PC-9 (cell line): ENCODE measurements at places on chromosomes 1 and 21.

DNA sequence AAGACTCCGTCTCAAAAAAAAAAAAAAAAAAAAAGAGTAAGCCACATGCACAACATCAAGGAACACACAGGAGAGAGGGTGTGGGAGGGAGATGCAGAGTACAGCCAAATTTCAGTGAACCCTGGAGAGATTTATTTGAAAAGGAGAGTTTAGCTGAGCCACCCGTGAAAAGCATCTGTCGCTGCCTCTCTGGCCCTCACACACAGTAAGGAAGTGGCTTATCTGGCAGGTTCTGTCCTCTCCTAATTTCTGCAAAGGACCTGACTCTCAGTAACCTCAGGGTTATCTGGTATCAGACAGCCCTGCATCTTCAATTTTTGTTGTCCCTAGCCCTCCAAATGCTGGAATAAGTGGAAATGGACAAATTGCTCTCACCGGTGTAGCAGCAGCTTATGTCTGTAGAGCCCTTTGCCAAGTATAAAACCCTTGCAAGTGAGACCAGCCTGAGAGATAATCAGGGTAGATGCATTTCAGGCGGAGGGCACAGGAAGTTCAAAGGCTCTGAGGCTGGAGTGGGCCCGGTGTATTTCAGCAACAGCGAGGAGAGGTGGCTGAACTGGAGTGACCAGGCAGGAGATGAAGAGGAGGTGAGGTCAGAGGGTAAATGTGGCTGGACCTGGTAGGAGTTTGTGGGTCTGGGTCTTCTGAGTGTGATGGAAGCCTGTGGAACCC is 16.7 kb upstream of the IL10RB start:
- H3K36me3 ChIP-seq = no peaks in the 10 kb centered on the region; the same call in 1 of the 2 replicates
- H3K4me3 ChIP-seq = no peak overlapping the region
- no peaks in the 10 kb centered on the region for H3K27me3 ChIP-seq
- H3K27ac ChIP-seq = no peak overlapping the region

GRCh38 chr1:94831641-94832040 is 11.5 kb downstream of the SLC44A3 start:
- no peak overlapping the region for H3K27ac ChIP-seq
- H3K4me1 ChIP-seq = no peaks in the 10 kb centered on the region
- no peak for DNase-seq
- no peaks in the 10 kb centered on the region for H3K27me3 ChIP-seq

- DNase-seq = peak; percentile 83
- H3K4me3 ChIP-seq = peak within 1 kb of the TSS; percentile 69
- H3K27ac ChIP-seq = no peak within 1 kb of the TSS
- peaks cover 38% of the 10 kb centered on the region for H3K4me1 ChIP-seq
- no peaks in the 10 kb centered on the region for H3K27me3 ChIP-seq
- H3K36me3 ChIP-seq = peaks cover 14% of the 10 kb centered on the region
Observed at GRCh38 chr1:109397581-109398342, at the start of gene SORT1. Gene SORT1, minus strand, starts transcription at chr1:109397918. Its CDS starts 26 bp downstream, at chr1:109397892.

DNA sequence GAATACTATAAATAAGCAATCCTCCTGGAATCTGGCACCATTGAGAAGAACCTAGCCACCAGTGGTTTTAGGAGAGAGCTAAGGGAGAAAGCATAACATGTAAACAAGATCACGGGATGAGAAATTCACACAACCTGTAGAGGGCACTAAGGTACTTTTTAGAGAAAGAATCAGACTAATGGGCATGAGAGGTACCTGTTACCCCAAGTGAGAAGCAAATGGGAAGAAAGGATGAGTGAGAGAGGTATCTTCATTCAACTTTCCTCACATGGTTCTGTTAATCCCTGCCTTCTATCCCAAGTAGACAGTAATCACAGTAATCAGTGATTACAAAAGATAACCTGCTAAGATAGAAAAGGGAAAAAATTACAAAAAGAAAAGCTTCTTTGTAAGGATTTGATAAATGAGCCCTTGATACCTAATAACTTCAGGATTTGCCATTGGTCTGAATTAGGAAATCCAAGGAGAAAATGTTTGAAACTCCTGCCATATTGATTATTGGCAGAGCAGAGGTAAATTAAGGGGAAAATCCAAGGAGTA is 251.1 kb upstream of the ADGRL2 start:
- no peak overlapping the region for H3K4me3 ChIP-seq
- H3K4me1 ChIP-seq = peaks cover 23% of the 10 kb centered on the region
- H3K27ac ChIP-seq = no peak overlapping the region

DNA sequence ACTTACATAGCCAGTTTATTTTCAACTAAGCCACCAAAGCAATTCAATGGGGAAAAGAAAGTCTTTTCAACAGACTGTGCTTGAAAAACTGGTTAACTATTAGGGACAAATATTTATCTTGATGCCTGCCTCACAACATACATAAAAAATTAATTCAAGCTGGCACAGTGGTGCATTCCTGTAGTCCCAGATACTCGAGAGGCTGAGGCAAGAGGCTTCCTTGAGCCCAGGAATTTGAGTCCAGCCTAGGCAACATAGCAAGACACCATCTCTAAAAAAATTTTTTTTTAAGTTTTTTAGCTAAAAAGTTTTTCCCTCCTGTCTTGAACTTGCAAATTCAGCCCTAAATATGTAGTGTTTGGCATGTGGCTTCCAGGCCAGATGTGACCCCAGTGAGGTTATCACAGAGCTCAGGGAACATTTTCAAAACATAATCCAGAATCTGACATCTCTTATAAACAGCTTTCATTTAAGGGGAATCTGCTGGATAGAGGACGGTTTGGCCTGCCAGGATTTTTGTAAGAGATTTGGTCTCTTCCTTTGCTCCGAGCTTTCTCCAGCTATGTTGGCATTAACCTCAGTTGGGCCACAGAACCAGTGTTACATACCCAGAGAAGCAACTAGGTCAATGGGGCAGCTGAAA is 46.4 kb downstream of the COL6A1 start:
- no peak overlapping the region for H3K27ac ChIP-seq
- H3K36me3 ChIP-seq = no peaks in the 10 kb centered on the region
- DNase-seq = no peak
- peaks cover 14% of the 10 kb centered on the region for H3K4me1 ChIP-seq
- H3K4me3 ChIP-seq = no peak overlapping the region

DNA sequence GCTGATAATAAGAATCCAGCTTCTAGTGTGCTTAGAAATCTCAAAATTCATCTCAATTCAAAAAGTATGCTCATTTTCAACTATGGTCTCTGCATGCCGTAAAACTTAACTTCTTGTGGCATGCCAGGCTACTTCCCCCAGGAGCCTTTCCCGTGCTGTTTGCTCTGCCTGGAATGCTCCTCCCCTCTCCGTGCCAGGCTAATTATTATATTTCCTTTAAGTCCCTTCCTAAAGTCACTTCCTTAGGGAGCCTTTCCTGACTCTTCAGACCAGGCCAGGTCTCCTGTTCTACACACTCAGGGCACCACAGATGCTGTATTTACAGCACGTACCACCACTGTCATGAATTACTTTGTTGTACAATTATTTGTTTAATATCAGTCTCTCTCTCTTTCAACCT is 67.1 kb upstream of the PPP2R5A start:
- H3K27me3 ChIP-seq = no peaks in the 10 kb centered on the region
- no peaks in the 10 kb centered on the region for H3K4me1 ChIP-seq
- H3K4me3 ChIP-seq = no peak overlapping the region
- no peaks in the 10 kb centered on the region for H3K36me3 ChIP-seq

DNA sequence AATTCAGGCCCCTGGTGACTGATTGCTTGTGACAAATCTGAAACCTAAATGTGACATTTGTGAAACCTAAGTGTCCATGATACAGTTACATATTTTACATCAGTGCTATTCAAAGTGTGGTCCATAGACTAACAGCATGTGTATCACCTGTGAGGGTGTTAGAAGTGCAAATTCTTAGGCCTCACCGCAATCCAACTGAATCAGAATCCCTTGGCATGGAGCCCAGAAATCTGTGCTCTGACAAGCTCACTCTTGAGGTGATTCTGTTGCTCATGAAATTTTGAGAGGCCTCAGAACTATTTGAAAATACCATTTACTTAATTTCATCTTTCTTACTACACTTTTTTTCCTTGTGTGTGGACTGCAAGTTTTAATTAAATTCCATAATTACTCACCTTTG is 587.9 kb downstream of the ADGRL2 start:
- no peaks in the 10 kb centered on the region for H3K36me3 ChIP-seq
- H3K27me3 ChIP-seq = no peaks in the 10 kb centered on the region
- H3K4me3 ChIP-seq = no peak overlapping the region
- peak; percentile 16 for DNase-seq
- H3K27ac ChIP-seq = no peak overlapping the region
- no peaks in the 10 kb centered on the region for H3K4me1 ChIP-seq

DNA sequence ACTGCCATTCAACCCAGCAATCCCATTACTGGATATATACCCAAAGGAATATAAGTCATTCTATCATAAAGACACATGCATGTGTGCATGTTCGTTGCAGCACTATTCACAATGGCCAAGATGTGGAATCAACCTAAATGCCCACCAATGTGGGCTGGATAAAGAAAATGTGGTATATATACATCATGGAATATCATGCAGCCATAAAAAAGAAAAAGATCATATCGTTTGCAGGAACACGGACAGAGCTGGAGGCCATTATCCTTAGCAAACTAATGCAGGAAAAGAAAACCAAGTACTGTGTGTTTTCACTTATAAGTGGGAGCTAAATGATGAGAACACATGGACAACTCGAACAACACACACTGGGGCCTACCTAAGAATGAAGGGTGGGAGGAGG is 123.7 kb downstream of the CDC7 start:
- H3K27me3 ChIP-seq = no peaks in the 10 kb centered on the region
- H3K27ac ChIP-seq = no peak overlapping the region
- no peaks in the 10 kb centered on the region for H3K36me3 ChIP-seq
- DNase-seq = no peak
- no peaks in the 10 kb centered on the region for H3K4me1 ChIP-seq

- no peaks in the 10 kb centered on the region for H3K4me1 ChIP-seq
- no peak overlapping the region for H3K4me3 ChIP-seq
- H3K27ac ChIP-seq = no peak overlapping the region
- H3K27me3 ChIP-seq = no peaks in the 10 kb centered on the region
- H3K36me3 ChIP-seq = no peaks in the 10 kb centered on the region
Observed at GRCh38 chr1:215992620-215993019, 425.5 kb downstream of the KCTD3 start.

DNA sequence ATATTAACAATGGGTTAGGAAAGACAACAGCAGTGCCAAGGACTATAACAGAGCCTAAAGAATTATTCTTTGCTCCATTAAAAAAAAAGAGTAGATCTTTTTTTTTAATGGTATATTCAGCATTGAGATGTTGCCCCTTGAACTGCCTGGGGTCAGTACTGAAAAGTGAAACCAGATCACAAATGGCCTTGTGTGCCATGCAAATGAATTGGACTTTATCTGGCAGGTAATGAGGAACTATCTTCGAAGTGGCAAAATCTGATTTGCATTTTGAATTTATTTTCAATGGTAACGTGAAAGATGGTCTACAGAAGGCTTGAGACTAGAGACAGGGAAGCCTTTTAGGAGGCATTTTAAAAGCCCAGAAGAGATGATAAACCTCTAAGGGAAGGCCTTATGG is 21.4 kb upstream of the PKN2 start:
- H3K27me3 ChIP-seq = no peaks in the 10 kb centered on the region
- H3K4me1 ChIP-seq = peaks cover 15% of the 10 kb centered on the region
- H3K36me3 ChIP-seq = no peaks in the 10 kb centered on the region
- no peak overlapping the region for H3K27ac ChIP-seq

DNA sequence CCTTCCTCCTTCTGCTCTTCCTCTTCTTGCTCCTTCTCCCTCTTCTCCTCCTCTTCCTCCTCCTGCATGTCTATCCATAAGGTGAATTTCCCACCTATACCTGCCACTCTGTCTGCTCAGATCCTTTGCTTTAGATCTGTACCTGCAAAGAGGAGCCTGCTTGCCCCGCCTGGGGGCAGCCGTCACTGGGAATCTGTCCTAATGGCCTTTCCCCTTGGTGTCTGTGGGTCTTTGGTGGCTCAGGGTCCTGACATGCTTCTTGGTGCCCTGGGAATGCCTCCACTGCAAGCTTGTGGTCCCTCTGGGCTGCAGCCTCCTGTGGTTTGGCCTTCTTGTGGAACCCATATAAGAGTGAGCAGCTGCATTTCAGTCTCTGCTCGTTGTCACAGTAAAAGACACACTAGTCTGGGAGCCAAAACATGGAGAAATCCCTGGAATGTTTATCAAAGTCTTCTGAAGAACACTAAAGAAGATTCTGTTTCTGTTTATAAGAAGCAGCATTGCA is 79.5 kb upstream of the CSF3R start:
- H3K27me3 ChIP-seq = peaks cover 80% of the 10 kb centered on the region
- H3K36me3 ChIP-seq = no peaks in the 10 kb centered on the region
- H3K4me1 ChIP-seq = no peaks in the 10 kb centered on the region
- no peak overlapping the region for H3K27ac ChIP-seq
- no peak for DNase-seq

- peak; percentile 21 for DNase-seq
- no peaks in the 10 kb centered on the region for H3K27me3 ChIP-seq
- H3K36me3 ChIP-seq = peaks cover 24% of the 10 kb centered on the region
- peaks cover 18% of the 10 kb centered on the region for H3K4me1 ChIP-seq
- 0 out of 2 replicates have a peak overlapping the region, but pooled peaks have one; percentile 11 for H3K27ac ChIP-seq
Observed at GRCh38 chr1:224377676-224378006, 21.0 kb downstream of the CNIH4 start.

DNA sequence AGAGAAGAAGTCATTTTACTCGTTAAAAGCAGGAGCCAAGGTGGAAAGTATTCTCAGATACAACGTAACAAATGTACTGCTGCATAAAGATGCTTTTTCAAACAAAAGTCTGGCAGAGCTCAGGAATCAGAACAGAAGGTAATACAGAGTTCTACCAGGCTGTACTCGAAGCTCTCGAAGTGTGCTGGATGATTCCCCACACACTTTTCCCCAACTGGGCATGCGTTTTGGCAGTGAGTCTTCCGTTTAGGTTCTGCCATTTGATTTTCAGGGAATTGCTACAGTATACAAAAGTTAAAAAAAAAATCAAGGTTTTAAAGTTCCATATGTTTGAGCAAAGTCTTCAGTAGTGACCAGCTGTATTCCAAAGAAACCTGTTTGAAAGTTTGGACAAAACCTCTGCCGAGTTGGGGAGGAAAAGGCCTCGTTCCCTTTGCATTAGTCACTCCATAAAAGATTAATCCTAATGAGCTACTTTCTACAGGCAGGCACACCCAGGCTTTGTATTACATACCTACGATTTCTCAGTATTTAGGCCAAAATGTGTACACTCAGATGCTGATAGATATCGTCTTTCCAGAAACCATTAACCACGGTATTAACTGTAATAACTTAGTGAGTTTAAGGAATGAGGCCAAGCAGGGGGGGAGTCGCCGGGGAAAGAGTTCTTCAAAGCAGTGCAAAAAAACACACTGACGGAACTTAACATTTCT is 477.1 kb downstream of the LMO4 start:
- H3K4me1 ChIP-seq = peaks cover 22% of the 10 kb centered on the region
- H3K27me3 ChIP-seq = no peaks in the 10 kb centered on the region
- peak overlapping the region; percentile 27; the same call in 1 of the 2 replicates for H3K4me3 ChIP-seq
- DNase-seq = peak; percentile 89
- H3K27ac ChIP-seq = peak overlapping the region; percentile 29

GRCh38 chr1:90370686-90371447 is 346.2 kb downstream of the BARHL2 start:
- no peaks in the 10 kb centered on the region for H3K27me3 ChIP-seq
- H3K36me3 ChIP-seq = no peaks in the 10 kb centered on the region
- no peak overlapping the region for H3K27ac ChIP-seq
- H3K4me1 ChIP-seq = no peaks in the 10 kb centered on the region
- no peak for DNase-seq
- H3K4me3 ChIP-seq = no peak overlapping the region

GRCh38 chr1:28329395-28330153 is 734 bp downstream of the MED18 start:
- no peaks in the 10 kb centered on the region for H3K36me3 ChIP-seq
- peak overlapping the region; percentile 91 for H3K27ac ChIP-seq
- DNase-seq = no peak
- H3K4me1 ChIP-seq = peaks cover 14% of the 10 kb centered on the region
- no peaks in the 10 kb centered on the region for H3K27me3 ChIP-seq

- DNase-seq = peak; percentile 35
- no peak overlapping the region for H3K27ac ChIP-seq
- no peaks in the 10 kb centered on the region for H3K27me3 ChIP-seq
- no peaks in the 10 kb centered on the region for H3K36me3 ChIP-seq
- H3K4me3 ChIP-seq = no peak overlapping the region
Observed at GRCh38 chr1:96388421-96389310, 332.9 kb upstream of the PTBP2 start.
